ENCODE measurements at places on chromosomes 13 and 19. TPM values are rescaled to one million over a fixed set of nuclear protein-coding genes. Genes with fewer than 3 reads are reported as not detected.

DNA sequence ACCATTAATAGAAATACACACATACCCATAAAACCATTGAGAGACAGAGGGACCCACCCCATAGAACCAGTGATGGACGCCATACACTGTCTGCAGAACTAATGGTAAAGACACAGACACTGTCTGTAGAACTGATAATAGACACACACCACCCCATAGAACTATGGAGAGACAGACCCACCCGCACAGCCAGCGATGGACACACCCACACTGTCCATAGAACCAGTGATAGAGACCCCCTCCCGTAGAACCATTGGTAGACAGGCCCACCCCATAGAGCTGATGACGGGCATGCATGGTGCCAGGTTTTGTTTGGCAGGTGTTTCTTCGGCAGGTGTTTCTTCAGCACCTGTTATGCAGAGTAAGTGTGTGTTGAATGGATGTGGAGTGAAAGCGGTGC, 88.3 kb upstream of the TEX29 start:
- no peak overlapping the region for H3K4me3 ChIP-seq
- H3K36me3 ChIP-seq: peaks cover 18% of the 10 kb centered on the region
- H3K27ac ChIP-seq: no peak overlapping the region
- no peak for DNase-seq

DNA sequence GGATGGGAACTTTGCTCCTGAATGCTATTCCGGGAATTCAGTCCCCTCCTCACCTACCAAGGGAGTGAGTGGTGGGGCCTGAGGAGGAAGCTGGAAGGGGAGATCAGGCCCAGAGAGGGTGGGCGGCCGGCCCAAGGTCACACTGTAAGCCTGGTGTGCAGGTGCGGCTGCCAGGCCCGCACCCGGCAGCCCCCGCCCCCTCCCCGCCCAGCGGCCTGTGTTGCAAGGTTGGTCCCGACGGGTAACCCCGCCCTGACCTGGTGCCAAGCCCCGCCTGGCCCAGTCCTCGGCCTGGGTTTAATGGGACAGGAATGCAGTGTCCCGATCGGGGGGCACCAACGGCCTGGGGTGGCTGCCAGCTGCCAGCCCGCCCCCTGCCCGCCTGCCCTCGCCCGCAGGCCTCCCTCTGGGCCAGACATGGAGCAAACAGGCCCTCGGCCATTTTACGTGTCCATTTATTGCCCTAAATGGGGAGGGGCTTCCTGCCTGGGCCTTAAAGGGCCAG, 5.5 kb downstream of the ZBTB7A start:
- DNase-seq: peak; percentile 94
- no peaks in the 10 kb centered on the region for H3K4me1 ChIP-seq
- H3K27me3 ChIP-seq: no peaks in the 10 kb centered on the region
- H3K27ac ChIP-seq: peak overlapping the region; percentile 99
- peaks cover 5% of the 10 kb centered on the region for H3K36me3 ChIP-seq
- peak overlapping the region; percentile 89 for H3K4me3 ChIP-seq

The ZNF415 gene
- polyA plus RNA-seq: 5.4 TPM

DNA sequence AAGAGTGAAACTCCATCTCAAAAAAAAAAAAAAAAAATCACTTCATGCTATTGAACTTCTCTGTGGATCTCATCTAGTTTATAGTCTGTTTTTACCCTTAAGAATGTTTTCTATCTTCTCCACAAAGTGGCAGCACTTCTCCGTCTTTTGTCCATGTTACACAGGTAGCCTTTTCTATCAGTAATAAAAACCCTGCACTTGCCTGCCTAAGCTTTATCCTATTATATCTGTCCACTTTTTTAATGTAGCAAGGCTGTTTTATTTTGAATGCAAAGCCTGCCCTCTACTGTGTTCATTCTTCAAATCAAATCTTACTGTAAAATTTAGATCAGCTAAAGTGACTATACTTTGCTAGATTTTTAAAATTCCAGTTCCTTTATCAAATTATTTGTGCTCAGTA, 124.0 kb downstream of the STOML3 start:
- no peaks in the 10 kb centered on the region for H3K4me1 ChIP-seq
- no peaks in the 10 kb centered on the region for H3K36me3 ChIP-seq
- H3K4me3 ChIP-seq: no peak overlapping the region
- no peaks in the 10 kb centered on the region for H3K27me3 ChIP-seq
- no peak overlapping the region for H3K27ac ChIP-seq
- no peak for DNase-seq

DNA sequence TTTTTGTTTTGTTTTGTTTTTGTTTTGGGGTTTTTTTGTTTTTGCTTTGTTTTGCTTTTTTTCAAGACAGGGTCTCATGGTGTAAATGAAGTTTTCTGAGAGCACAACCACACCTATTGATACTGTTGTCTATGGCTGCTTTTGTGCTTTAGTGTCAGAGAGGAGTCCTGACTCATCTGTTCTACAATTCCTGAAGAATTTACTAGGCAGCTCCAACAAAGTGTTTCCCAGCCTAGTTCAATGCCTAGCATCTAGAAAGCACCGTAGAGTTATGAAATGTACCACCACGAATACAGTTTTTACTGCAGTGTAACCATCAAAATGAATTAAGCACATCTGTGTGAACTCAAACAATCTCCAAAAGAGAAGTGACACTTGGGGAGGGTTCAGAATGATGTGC, 21.2 kb downstream of the SAFB start:
- H3K4me3 ChIP-seq: no peak overlapping the region
- no peak overlapping the region for H3K27ac ChIP-seq
- H3K36me3 ChIP-seq: peaks cover 44% of the 10 kb centered on the region
- H3K4me1 ChIP-seq: peaks cover 9% of the 10 kb centered on the region
- DNase-seq: no peak
- H3K27me3 ChIP-seq: no peaks in the 10 kb centered on the region

GRCh38 chr19:35048911-35049411, 7.4 kb downstream of the HPN start:
- no peak for DNase-seq
- no peaks in the 10 kb centered on the region for H3K4me1 ChIP-seq
- H3K36me3 ChIP-seq: no peaks in the 10 kb centered on the region
- no peaks in the 10 kb centered on the region for H3K27me3 ChIP-seq
- no peak overlapping the region for H3K4me3 ChIP-seq
- no peak overlapping the region for H3K27ac ChIP-seq

- H3K27ac ChIP-seq: peak overlapping the region; percentile 46
- DNase-seq: no peak
- no peak overlapping the region for H3K4me3 ChIP-seq
- no peaks in the 10 kb centered on the region for H3K27me3 ChIP-seq
- H3K36me3 ChIP-seq: no peaks in the 10 kb centered on the region
Observed at GRCh38 chr13:75372517-75372916, 109.5 kb downstream of the TBC1D4 start.

- H3K4me1 ChIP-seq: no peaks in the 10 kb centered on the region
- no peak overlapping the region for H3K4me3 ChIP-seq
- no peak for DNase-seq
- no peaks in the 10 kb centered on the region for H3K27me3 ChIP-seq
- no peaks in the 10 kb centered on the region for H3K36me3 ChIP-seq
Observed at GRCh38 chr13:32549788-32550187, 11.2 kb upstream of the N4BP2L2 start.

GRCh38 chr19:52516191-52516590, 11.3 kb upstream of the ZNF808 start:
- H3K4me3 ChIP-seq: no peak overlapping the region
- DNase-seq: no peak
- H3K4me1 ChIP-seq: no peaks in the 10 kb centered on the region

DNA sequence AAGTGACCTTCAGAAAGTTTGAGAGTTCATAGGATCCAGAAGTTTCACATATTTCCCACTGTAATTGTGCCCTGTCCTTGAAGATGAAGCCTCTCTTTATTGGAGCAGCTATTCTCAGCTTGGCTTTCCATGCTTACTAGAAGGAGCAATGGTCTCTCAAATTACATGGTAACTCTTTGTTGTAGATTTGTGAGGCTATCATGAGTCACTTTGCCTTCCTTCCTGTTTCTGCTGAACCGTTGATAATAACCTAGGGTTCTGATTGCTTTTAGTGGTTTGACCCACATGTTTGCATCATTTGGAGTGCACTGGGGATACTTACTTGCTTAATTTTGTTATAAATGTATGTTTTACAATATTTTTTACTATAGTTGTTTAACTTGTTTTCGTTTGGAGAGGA, 772.9 kb upstream of the SLITRK6 start:
- DNase-seq: no peak
- no peaks in the 10 kb centered on the region for H3K27me3 ChIP-seq
- no peaks in the 10 kb centered on the region for H3K4me1 ChIP-seq
- no peaks in the 10 kb centered on the region for H3K36me3 ChIP-seq

- H3K4me3 ChIP-seq: no peak overlapping the region
- H3K27ac ChIP-seq: peak overlapping the region; percentile 92
- peaks cover 70% of the 10 kb centered on the region for H3K4me1 ChIP-seq
- DNase-seq: no peak
- no peaks in the 10 kb centered on the region for H3K27me3 ChIP-seq
Observed at GRCh38 chr19:12997967-12998940, 3.0 kb downstream of the NFIX start.

- peaks cover 3% of the 10 kb centered on the region for H3K36me3 ChIP-seq
- DNase-seq: no peak
- no peaks in the 10 kb centered on the region for H3K4me1 ChIP-seq
- H3K27ac ChIP-seq: peak overlapping the region; percentile 40
Observed at GRCh38 chr13:36862722-36863121, 43.7 kb downstream of the RFXAP start.

DNA sequence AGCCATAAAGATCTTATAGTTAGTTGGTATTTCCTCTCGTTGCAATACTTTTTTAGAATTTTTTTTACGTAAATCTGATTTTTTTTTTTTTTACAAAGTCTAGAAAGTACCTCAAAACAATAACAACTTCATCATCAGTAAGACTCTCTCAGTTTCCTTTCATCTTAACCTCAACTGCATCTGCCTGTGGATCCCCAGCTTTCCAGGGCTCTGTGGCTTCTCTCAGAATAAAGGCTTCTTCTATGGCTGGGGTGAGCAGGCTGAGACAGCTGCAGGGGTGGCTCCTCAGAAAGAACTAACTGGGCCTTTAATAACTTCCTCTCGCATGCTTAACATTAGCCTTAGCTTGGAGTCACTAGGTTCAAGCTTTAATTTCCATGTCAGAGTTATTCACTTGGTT, 4.2 kb downstream of the ZNF506 start:
- no peaks in the 10 kb centered on the region for H3K27me3 ChIP-seq
- H3K4me1 ChIP-seq: peaks cover 16% of the 10 kb centered on the region
- no peak overlapping the region for H3K27ac ChIP-seq
- H3K4me3 ChIP-seq: no peak overlapping the region
- no peaks in the 10 kb centered on the region for H3K36me3 ChIP-seq

DNA sequence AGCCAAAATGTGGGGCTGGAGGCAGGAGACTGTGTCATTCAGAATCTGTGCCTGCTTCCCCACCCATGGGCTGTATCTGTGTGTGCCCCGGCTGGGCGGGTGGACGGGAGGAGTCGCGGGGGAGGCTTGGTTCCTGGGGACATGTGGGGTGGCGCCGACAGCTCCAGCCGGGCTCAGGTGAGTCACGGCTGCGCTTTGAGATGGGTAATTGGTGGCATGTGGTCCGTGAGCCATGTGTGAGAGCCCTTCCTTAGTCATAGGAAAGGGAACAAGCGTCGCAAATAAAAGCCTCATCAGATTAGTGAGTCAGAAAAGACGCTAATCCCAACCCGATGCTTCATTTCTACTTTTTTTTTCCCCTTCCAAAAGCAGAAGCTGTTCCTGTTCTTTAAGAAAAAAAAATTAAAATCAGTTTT, 118.6 kb upstream of the ZNF536 start:
- H3K4me3 ChIP-seq: no peak overlapping the region
- no peaks in the 10 kb centered on the region for H3K4me1 ChIP-seq
- H3K36me3 ChIP-seq: no peaks in the 10 kb centered on the region
- DNase-seq: no peak
- no peak overlapping the region for H3K27ac ChIP-seq

Measured in sigmoid colon (tissue), 7 donors.